ENCODE measurements at places on chromosomes 1 and 21.

- peak; percentile 78 for DNase-seq
Observed at GRCh38 chr1:181021811-181022434, 747 bp downstream of the STX6 start.

DNA sequence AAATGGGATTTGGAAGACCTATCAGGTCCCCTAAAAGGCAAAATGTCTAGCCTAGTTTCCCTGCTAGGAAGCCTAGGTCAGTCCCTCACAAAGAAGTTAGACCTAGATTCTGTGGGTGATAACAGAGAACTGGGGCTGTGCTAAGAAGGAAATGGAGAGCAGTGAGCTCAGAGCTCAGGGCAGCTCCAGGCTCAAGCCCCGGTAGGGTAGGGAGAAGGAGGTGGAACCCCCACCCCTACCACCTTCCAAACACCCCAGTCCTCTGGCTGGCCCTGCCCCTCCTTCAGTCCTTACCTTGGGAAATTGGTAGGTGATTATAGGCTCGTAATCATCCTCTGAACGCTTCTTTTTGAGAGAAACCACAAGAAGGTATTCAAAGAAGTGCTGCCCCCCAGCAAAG, 1.1 kb downstream of the DENND2D start:
- DNase-seq = no peak

- no peak for DNase-seq
Observed at GRCh38 chr21:25062061-25062460, 545.2 kb downstream of the MRPL39 start.

- no peak for DNase-seq
Observed at GRCh38 chr21:44753357-44753756, 42.0 kb upstream of the TSPEAR start.

- DNase-seq = no peak
Observed at GRCh38 chr1:37944816-37945215, 2.0 kb downstream of the INPP5B start.

GRCh38 chr1:31214316-31215064, 25.2 kb downstream of the NKAIN1 start:
- DNase-seq = no peak

- no peak for DNase-seq
Observed at GRCh38 chr1:163656095-163656759, 334.5 kb downstream of the NUF2 start.

DNA sequence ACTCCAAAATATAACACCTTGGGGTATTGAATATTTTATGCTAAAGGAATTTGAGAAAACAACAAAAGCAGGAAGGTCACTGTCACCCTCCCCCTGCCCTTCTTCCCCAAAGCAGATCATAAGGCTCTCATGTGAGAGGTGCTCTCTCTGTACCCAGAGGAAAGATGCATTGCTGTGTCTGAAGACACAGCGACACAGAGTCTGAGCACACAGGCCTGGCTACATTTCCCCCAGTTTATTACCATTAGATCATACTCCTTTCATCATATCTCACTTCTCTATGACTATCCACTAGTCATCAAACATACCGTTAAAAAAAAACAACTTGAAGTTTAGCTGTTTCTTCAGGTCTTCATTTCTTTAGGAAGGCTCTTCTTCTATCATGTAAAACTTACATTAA, 127.1 kb downstream of the PPIAL4G start:
- no peak for DNase-seq

DNA sequence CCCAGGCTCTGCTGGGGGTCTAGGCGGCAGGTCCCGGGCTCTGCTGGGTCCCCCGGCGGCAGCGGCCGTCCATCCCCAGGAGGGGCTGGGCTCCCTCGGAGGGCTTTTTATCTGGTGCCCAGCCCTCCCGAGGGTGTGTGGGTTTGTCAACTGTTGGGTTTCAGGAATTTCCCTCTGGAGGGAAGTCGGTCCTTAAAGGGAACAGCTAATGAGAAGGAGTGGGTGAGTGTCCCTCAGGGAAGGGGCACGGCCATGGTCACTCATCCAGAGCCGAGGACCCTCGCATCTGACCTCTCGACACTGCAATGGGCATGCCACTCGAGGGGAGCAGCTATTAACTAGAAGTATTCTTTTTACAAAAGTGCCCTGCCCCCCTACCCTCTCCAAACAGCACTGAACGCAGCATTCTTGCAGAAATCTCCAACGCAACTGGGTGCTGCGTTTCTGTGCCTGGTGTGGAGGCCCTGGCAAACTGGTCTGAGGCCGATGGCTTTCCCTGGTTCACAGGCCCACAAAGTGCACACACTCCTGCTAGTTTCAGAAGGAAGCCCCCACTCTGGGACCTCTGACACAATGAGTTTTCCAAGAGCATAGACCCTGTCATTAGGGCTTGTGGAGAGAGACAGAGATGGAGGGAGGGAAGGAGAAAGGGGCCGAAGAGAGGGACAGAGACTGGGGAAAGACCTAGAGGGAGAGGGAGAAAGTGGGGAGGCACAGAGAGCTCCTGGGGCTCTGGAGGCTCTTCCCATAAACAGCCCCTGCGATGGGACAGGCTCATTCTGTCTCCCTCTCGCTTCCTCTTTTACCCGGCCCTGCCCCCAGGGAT, 1.0 kb upstream of the TSPEAR start:
- DNase-seq = no peak

- DNase-seq = peak; percentile 27
Observed at GRCh38 chr1:39102537-39103327, 76.6 kb downstream of the NDUFS5 start.

DNA sequence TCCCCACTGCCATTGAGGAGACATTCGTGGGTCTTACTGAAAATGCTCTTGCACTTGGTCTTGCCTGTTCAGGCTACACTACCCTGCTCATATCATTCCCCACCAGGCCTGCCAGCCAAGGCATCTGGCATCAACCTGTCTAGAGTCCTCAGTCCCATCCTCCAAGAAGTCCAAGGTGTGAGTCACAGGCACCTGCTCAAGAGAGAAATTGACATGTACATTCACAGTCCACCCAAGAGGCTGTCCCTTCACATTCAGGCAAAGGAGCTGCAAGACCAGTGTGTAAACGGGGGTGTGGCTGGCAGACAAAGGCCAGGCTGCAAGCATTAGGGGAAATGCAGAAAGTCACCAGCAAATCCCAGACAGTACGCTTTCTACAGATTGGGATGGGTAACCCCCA, 13.1 kb upstream of the PLA2G2C start:
- DNase-seq = no peak

- DNase-seq = peak; percentile 71
Observed at GRCh38 chr1:203287109-203287893, 18.0 kb upstream of the BTG2 start.

DNA sequence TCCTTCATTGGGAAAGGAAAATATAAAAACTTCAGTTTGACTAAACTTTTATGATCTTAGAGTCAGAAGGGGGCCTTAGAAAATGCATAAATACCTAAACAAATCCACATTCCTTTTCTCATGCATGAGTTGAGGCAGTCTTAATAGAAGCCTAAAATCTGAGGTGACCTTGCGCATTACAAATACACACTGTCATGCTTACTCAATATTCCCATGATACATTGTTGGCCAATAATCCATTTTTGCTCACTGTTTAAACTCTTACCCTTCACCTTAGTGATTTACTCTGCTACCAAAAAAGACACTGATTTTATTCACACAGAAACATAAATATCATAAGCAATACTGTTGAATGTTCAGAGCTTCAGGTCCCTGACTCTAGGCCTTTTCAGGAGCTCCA, 19.1 kb upstream of the TMCO1 start:
- no peak for DNase-seq

DNA sequence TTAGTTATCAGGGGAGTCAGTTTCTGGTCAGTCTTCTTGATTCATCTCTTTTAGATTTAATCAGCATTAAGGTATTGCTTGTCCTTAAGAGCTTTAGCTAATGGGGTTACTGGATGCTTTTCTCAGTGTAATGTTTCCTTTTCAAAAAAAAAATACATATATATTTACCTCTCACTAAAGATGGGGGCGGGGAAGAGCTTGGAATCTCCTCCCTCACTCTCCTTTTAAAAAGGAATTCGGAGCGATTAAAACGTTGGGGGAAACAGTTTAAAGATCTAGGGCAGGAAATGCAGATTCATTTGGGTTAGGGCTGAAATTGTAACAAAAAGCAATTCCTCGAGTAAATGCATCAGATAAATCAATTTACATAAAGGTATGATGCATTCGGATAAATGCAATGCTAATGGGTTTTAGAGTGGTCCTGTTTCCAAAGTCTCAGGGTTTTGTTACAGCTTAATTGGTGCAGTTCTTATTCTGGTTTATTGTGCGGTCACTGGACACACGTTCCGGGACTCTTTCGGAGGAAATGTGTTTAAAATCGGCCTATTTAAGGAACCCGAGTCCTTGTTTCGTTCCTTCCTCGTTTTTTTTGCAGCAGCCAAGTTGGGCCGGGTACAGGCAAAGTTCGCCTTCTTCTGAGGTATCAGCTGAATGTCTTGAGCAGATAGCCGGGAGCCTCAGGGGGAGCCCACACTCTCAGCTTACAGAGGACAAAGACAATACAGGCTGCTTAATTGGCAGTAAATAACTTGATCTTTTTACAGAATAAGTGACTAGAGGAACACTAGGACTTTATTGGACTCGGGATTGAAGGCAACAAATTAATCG, 1.6 kb downstream of the LMO4 start:
- no peak for DNase-seq

DNA sequence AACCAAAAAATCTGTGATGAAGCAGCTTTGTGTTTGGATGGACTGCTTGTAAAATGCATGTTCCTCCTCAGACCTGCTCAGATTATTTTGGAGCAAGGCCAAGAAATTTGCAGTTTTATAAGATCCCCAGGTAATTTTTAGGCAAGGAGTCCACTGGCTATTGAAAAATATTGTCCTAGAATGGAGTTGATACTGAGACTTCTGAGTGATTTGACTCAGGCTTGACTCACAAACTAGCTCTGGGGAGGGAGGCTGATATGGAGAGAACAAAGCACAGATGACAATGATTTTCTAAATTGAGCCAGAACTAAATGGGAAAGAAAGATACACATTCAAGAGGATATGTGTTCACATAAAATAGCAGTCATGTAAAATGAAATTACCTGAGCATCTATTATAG, 36.7 kb downstream of the AGL start:
- no peak for DNase-seq

DNA sequence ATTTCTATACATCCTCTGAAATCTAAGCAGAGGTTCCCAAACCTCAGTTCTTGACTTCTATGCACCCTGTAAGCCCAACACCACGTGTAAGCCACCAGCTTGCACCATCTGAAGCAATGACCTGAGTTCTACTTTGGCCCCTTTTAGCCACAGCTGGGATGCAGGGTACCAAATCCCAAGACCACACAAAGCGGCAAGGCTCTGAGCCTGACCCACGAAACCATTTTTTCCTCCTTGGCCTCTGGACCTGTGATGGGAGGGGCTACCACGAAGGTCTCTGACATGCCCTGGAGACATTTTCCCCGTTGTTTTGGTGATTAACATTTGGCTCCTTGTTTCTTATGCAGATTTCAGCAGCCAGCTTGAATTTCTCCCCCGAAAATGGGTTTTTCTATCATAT, 38.8 kb downstream of the STXBP3 start:
- DNase-seq = no peak

DNA sequence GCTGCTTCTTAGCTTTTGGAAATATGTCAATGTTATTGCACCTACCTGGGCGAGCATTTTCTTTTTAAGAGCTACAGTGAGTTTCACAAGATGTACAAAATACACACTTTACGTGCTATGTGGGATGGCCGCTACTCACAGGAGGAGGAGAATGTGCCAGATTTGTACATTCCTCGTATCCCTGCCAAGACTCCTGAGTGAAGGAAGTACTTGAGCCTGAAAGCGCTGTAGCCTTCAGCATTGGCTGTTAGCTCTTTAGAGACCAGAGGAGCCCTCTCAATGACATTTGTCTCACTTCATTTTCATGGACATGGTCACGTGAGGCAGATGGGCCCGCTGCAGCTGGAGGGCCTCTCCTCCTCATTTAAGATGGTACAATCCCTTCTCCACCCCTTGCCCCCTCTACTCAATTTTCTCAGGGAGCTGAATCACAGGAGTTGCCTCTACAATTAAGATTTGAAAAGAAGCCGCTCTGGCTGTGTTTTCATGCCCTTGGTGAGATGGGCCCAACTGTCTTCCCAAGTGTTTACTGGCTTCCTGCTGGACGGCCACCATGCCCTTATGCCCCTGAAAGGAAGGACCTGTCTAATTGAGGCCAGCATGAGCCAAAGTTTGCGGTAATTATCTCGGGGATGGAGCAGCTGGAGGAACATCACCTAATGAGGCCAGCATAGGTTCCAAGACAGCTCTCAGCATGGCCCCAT, 442.6 kb downstream of the PRDM2 start:
- DNase-seq = no peak

DNA sequence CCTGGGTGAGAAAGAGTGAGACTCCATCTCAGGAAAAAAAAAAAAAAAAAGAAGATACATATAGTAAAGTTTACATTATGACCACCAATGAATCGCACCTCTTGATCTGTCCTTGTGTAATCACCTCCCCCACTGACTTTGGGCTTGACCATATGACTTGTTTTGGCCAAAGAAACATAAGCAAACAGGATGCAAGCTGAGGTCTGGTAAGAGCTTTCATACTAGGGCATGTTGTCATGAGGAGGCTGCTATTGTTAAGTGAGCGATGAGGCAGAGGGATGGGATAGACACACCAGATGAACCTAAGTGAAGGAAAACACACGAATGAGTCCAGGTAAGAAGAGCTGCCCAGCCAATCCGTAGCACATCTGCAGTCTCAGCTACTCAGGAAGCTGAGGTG, 10.7 kb downstream of the ENAH start:
- DNase-seq = no peak

DNA sequence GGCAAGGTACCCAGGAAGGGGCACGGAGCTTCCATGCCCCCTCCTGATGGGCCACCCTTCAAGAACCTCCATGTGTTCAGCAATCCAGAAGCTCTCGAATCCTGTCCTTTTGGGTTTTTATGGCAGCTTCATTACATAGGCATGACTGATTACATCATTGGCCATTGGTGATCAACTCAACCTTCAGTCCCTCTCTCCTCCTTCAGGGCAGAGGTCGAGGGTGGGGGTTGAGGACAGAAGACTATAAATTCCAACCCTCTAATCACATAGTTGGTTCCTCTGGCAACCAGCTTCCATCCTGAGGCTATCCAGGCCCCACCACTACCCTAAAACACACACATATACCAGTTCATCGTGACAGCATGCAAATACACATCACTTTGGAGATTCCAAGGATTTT, 135.7 kb downstream of the ZNF281 start:
- no peak for DNase-seq

GRCh38 chr1:30248373-30248772, 475.0 kb downstream of the MATN1 start:
- DNase-seq = no peak

GRCh38 chr1:3570066-3570986, 41.0 kb downstream of the MEGF6 start:
- DNase-seq = no peak

DNA sequence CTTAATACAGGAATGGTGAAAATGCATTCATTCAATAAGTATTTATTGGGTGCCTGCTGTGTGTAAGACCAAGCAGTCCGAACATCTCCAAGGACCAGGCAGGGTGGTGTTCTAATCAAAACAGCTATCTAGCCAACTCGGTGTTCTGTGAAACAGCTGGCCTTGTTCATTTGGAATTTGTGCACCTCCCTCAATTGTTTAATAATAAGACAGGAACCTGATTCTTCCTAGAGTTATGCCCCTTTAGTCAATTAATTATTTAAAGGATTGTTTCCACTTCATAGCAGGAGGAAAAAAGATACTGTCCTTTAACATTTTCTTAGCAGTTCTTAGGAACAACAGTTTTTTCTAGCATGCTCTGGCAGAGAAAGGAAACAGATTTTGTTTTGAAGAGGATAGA, 30.4 kb downstream of the S100A10 start:
- no peak for DNase-seq

- DNase-seq = no peak
Observed at GRCh38 chr21:14557413-14557812, 11.3 kb upstream of the SAMSN1 start.

- no peak for DNase-seq
Observed at GRCh38 chr1:93573940-93574469, 107.6 kb downstream of the BCAR3 start.
